Sciatic nerve (tissue), 2 donors: ENCODE measurements at places on chromosomes 7 and 10.

GRCh38 chr7:45880433-45880860, 7.6 kb upstream of the CCDC201 start:
- no peak for DNase-seq

- DNase-seq, result no peak
These were observed 21.4 kb upstream of the ODAD2 start for GRCh38 chr10:28020080-28020860.

GRCh38 chr7:19268737-19269136, 123.5 kb upstream of the FERD3L start:
- DNase-seq, result no peak

DNA sequence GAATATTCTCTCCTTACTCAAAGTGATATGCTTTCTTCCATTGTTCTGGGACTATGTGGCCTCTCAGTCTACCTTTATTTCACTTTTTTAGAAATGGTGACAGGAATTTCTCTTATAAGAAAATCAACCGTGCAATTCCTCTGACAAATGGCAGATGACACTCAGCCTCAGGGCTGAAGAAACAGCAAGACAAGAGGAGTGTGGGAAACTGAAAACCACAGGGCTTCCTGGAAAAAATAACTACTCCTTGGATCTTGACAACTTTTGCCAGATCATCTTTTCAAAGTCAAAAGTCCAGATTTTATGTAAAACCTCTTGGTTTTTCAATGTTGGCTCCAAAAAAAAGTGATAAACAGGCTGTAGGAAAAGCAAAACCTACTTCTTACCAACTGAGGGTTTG, 121.5 kb downstream of the TYW1B start:
- no peak for DNase-seq
